ENCODE measurements at places on chromosomes 11 and 22.

GRCh38 chr11:64676261-64676615, 46.8 kb downstream of the NRXN2 start:
- no peak for DNase-seq

DNA sequence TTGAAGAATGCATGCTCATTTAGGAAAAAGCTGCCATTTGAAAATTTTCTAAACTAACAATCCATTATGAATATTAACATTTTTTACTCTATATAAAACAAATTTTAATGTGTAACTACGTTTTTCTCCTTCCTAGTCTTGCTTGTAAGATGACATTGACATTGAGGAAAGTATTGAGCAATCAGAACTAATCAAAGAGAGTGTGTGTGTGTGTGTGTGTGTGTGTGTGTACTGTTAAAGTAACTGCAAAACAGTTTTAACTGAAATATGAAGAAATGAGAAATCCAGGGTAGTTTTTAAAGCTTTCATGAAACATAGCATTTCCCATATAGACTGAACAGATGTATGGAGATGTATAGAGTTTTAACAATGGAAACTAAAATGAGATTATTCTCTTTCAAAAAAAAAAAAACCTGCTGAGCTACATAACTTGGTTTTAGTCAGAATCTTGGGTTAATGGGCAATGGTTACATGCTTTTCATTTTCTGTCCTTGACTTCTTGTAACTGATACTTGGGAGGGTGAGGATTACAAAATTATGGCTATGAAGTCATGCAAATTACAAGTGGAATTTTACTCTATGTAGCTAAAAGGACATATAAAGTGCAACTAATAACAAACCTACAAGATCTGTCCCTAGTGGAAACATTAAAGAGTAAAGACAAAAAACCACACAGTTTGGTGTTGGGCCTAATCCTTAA, 2.0 kb downstream of the PDGFD start:
- DNase-seq = no peak

- DNase-seq = no peak
These were observed 845 bp downstream of the MPPED2 start for GRCh38 chr11:30585125-30585891.

- DNase-seq = no peak
These were observed 64.1 kb upstream of the WNT11 start for GRCh38 chr11:76270389-76270788.

DNA sequence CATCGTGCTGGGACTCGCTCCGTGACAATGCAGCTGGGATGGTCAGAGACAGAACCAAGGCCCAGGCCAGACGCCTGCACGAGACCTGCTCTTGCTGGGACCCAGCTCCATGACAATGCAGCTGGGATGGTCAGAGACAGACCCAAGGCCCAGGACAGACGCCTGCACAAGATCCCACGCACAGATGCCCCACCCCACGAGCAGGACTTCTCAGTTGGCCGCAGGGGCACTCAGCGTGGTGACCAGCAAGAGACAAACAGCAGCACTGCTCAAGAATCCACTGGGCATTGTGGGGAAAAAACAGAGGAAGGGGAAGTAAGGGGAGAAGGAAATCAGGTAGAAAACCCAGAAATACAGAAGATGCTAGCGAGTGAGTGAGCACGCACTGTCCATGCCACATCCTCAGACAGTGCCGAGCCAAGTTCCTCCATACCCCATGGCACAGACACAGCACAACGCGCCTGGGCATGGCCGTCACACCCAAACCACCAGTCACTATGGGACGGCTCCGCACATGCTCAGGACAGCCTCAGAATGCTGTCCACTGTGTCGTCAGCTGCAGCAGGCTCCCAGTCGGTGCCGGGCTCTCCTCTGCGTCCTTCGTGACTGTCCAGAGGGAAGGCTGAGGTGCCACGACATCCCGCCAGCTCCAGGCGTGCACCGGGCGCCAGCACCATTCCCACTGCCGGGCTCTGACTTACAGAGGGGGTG, 44.5 kb downstream of the BRD1 start:
- DNase-seq = no peak

DNA sequence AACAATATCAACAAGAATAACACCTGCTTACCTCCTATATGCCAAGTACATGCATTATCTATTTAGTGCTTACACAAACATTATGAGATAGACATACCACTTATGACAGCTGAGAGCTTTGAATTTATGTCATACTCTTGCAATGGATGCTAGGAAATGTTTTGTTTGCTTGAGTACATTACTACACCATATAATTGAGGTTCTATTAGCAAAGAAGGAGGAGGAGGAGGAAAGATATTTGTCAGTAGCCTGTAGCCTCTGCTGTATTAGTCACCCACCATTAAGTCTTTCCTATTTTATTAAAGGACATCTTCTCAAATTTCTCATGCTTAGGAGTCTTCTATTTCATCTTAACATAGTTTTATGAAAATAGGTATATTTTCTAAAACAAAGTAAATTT, 6.4 kb downstream of the ANO5 start:
- DNase-seq = no peak

DNA sequence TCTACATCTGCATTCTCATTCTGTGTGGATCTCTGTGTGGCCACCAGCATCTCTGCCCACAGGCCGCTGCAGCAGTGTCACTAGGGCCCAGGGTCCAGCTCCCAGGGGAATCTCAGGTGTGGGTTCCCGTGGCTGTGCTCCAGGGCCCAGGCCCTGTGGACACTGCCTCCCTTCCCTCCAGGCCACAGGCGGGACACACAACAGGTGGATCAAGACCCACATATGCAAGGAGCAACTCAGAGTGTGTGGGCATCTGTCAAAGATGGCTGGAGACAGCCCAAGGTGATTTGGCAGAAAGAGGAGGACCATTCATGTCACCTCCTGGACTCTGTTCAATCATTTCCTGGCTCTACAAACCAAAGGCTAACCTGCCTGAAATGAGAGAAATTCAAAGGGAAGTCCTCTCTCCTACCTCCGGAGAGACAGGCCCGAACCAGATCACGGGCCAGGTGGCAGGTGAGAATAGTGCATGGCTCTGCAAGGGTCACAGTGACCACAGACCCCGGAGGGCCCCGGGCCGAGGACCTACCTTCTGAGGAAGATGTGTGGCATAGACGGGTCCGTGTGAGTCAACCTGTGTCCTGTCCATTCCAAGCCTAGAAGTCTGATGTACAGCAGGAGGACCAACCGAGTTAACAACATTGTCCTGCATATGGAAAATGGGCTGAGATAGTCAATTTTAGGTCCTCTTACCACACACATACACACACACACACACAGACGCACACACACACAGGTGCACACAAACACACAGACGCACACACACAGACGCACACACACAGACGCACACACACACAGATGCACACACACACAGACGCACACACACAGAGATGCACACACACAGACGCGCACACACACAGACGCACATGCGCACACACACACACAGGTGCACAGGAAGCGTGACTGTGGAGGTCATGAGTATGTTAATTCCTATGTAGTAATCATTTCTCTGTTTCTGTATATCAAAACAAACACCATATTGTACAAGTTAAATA, 1068.5 kb downstream of the BRD1 start:
- DNase-seq = no peak

GRCh38 chr11:35232891-35233330, 93.9 kb downstream of the CD44 start:
- no peak for DNase-seq
